NCI-H1417 (cell line): ENCODE measurements at places on chromosomes 1 and 21.
A peak's percentile ranks its signal among the peaks of the same experiment; 100 is the strongest.

DNA sequence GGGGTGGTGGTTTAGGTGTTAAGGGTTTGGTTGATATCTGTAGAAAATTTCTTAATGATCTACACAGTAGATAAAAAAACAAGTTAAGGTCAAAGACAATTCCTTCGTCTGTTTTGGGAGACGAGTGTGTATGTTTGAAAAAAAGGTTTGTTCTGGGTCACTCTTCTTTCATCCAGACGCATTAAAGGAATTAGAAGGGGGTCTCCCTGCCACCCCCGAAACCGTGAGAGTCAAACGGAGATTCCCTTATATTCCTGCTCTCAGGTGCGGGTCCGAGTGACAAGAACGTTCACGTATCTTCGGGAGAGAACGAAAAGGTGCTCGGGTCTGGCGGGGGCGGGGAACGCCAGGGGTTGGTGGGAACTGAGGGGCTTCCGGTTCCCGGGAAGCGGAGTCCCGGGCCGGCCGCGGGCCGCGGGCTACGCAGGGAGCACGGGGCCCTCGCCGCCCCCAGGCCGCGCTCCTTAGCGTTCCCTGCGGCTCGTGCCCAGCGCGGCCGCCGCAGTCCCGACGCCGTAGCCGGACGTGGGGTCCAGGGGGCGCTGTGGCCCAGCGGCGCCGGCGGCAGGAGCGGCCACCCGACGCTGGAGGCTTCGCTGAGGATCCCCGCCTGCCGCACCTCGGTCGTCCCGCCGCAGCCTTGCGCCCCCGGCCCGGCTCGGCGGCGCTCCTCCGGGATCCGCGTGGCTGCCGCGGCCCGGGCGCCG, at the start of gene ZFYVE9:
Gene ZFYVE9 (plus strand): TSS at position 577 of the 707 bp plus-strand sequence. CDS start 91,118 bp downstream, outside the sequence.
- DNase-seq: peak; percentile 88

DNA sequence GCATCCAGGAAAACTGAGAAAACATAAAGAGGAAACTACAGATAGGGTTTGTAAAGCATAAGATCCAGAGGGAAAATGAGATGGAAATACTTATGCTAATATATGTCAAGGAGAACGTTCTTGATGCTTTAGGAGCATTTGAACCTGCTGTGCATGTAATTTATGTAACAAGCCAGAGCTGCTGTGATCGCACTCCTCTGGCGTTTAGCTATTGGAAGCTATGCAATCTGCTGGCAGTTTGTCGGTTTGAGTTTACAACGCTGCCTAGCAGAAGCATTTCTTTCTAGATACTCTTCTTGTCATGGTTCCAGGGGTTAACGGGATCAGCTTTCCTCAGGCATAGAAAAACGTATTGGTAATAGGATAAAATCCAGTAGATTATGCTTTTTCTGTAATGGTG, 182.7 kb downstream of the KCNH1 start:
- DNase-seq: no peak

- peak; percentile 3 for DNase-seq
Observed at GRCh38 chr1:2108213-2108876, 58.1 kb downstream of the PRKCZ start.

GRCh38 chr1:209435654-209436566, 147.6 kb upstream of the CAMK1G start:
- peak; percentile 67 for DNase-seq

DNA sequence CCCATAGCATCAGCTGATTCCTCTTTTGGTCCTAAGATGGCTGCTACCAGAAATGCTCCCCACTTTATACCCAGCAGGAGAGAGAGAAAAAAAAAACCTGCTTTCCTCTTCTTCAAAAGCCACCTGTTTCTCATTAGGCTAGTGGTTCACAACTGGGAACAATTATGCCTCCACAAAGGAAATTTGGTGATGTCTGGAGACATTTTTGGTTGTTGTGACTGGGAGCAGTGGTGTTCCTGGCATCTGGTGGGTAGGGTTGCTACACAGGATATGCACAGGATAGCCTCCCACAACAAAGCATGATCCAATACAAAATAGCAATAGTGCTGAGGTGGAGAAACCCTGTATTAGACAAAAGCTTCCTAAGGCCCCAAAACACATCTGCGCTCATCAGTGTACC, 38.5 kb upstream of the SGIP1 start:
- DNase-seq: no peak

GRCh38 chr1:53155534-53155933, 13.1 kb upstream of the SLC1A7 start:
- DNase-seq: no peak

- DNase-seq: no peak
Observed at GRCh38 chr1:84600796-84601195, 26.6 kb upstream of the CTBS start.

- DNase-seq: no peak
Observed at GRCh38 chr1:200625381-200625824, 4.9 kb upstream of the KIF14 start.

DNA sequence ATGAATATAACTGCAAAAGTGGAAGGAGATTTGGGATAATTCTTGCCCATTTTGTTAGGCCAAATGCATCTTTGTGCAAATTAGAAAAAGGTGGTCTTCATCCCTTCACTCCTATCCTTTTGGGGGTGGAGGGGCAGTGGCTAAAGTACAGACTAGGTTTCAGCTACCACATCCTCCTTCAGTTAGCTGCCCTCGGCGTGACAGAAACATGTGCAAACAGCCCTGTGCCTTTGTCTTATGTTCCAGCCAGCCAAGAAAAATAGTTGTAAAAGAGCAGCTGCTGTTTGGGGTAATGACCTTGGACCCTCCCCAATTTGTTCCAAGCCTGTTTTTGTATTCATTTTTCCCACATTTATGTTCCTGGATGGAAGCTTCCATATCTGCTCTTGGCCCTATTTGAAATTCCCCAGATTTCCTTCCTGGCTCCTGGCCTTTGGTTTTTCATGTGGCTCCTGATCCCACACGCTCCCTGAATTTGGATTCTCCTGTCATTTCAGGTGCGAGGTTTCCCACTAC, 8.3 kb upstream of the LGALS8 start:
- peak; percentile 76 for DNase-seq

DNA sequence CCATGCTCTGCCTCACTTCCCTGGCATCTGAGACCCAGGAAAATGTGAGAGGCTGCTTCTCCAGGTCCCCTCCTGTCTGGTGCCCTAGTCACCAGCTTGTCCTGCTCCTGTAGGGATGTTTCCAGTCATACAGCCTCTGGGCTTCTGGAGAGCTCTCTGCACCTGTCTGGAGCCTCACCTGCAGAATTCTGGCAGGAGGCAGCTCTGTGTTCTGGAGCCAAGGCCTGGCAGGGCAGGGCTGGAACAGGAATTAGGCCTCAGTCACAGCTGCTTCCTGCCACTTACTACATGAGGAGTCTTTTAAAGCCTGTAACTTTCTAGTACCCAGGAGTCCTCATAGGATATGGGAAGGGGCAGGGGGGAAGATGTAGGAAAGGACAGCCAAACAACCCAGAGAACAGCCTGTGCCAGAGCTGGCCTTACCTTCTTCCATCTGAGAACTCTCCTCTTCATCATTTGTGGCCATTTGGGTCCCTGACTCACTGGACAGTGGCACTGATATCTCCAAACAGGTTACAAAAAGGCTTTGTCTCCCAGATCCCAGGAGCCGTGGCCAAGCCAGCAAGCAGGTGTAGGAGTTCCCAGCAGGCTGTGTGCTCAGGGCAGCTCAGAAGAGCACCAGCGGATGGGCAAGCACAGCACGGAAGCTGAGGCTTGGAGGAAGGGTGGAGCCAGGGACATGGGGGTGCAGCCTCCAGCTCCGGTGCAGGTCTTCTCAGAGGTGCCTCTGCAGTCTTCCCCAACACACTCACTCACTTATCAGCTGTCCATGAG, 31.4 kb upstream of the ARTN start:
- no peak for DNase-seq

GRCh38 chr1:1938613-1939295, 19.7 kb upstream of the TMEM52 start:
- no peak for DNase-seq

DNA sequence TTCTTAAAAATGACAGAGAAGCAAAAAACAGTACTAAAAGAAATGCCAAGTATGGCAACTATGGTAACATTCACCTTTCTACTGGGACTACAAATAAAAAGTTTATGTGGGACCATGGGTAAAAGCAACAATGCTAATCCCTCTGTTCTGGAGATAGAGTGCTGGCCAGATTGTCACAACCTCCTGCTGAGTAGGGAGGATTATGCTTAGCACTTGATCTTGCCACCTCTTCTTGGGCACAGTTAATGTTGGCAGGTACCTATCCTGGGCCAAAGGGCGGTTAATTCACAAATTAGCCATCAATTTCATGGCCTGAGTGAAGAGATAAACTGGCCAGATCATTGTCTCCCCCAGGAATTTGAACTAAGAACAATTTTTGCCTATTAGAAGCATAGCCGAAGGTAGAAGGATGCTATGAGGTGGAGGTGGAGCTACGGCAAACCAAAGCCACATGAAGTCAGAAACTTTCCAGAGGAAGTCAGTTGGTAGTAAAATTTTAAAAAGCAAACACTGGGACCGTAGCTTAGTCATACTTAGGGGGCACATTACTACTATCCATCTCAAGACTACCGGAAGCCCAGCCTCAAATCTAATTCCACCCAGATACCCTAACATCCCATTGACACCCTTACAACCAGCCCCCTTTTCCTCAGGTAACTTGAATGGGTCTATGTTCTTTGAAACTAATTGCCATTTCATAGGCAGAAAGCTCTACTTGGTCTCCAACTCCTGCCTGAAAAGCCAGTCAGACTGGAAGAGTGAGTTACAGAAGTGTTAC, 2.7 kb downstream of the SCYL3 start:
- DNase-seq: peak; percentile 10

DNA sequence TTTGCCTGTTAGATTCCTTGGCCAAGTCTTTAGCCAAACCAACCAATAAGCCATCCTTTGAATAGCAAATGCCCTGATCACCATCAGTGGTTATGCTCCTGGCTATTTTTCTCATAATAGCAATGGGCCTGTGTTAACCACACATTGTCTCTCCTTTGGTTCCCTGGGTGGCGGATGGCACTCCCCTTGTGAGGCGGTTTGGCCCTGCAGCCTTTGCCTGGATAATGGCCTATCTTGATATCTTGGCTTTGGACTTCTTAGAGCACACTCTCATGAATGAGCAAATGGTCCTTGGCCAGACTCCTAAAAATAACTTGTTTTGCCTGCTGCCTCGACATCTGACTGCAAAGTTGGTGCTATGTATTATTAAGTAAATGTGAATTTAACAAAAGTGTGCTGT, 22.4 kb upstream of the ZBTB18 start:
- DNase-seq: no peak

DNA sequence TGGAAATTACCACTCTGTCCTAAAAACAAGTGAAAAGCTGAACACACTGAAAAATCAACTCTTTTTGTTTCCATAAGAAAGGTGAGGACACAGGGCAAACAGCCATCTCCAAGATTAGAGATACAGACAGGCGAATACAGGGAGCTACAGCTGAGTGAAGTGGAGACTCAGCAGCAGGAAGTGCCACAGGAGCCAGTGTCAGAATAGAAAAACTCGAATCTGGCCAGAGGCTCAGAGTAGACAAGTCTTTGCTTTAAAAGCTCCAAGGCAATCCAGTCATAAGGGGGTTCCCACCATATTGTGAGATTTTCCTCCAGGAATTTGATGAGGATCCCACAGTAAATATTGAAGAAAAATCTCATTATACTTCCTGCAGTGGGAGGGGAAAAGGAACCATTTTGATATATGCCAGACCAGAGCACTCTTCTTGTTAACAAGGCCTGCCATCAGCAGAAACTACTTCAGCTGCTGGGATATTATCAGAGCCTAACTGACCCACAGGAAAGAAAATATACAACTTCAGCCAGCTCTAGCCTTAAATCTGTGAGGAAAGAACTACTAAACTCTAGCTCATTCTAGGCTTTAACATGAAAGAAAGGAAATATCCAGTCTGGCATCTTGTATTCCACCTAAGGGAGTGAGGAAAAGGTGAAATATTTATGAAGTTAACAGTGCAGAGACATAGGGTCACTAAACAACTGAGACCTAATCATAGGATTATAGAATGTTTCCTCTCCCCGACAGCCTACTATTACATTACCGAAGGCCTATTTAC, 256.2 kb upstream of the OLFM3 start:
- no peak for DNase-seq

- DNase-seq: peak; percentile 44
Observed at GRCh38 chr1:239858057-239858456, 233.6 kb upstream of the FMN2 start.

DNA sequence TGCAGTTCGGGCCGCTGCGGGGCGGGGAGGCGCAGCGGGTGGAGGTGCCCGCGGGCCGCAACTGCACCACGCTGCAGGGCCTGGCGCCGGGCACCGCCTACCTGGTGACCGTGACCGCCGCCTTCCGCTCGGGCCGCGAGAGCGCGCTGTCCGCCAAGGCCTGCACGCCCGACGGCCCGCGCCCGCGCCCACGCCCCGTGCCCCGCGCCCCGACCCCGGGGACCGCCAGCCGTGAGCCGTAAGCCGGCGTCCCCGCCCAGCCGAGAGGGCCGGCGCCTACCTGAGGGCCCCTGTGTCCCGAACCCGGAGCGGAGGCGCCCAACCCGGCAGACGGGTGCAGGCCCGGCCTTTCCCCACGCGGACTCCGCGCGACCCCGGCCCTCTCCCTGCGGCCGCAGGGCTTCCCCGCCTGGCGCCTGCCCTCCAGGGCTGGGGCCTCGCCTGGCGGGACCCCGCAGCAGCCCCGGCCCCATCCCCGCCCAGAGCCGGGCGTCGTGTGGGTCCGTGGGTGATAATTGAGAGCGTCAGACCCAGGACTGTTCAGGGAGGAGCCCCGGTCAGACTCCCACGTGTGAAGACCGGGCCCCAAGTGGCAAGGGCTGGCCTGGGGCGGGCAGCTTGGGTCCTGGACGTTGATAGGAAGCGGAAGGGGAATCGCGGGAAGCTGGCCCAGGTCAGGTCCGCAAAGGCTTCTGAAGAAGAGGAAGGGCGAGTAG, 4.2 kb downstream of the VWA1 start:
- no peak for DNase-seq

GRCh38 chr21:15848634-15849560, 119.1 kb downstream of the USP25 start:
- DNase-seq: no peak

DNA sequence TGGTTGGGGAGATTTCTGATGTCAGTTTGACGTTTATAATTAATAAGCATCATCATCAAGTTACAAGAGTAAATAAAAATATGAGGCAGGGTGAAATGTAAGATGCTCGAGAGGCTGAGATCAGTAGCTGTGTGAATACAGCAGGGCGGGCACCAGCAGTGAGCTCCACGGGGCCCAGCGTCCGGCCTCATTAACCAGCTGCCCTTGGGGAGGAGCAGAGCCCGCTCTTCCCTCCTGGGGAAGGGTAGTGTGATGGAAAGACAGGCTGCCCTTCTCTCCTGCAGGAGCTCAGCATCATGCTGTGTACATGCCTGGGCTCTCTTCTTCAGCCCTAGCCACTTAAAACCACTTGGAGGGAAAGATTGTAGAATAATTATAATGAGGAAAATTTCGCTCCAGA, 23.4 kb downstream of the PDE9A start:
- DNase-seq: peak; percentile 81

DNA sequence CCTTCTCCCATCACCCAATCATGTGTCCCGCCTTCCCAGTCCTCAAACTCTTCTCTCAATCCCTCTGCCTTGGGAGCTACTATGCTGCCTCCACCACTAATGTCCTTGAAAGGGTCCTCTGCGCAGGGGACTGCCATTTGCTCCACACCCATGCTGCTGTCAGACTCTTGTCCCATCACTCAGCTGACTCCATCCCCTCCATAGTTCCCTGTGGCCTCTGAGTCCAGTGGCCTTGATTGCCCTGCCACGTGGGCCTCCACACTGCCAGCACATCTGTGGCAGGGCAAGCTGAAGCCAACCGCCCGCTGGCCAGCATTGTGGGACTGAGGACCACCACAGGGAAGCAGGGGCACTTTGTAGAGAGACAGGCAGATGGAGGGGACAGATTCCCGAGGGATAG, 1.3 kb upstream of the TNNT2 start:
- no peak for DNase-seq
